ELF-1 (cell line): ENCODE measurements at places on chromosomes 7 and 10.

GRCh38 chr7:16071246-16071857 lies 350.0 kb downstream of the CRPPA start:
- peak; percentile 72 for DNase-seq

DNA sequence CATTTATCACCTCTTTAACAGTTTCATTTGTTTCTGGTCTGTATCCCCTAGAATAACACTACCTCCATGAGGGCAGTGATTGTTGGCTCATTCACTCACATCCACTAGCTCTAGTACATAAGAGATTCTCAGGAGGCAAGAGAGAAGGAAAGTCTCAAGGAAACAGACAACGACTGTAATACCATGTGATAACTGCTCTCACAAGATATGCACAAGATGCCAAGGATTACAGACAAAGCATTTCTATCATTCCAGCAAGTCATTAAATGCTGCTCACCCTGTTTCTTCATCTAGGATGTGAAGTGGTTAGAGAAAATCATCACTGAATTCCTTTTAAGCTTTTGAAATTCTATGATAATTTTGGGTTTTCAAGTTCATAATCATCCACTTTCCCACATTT lies 115.3 kb downstream of the HIBADH start:
- no peak for DNase-seq

- no peak for DNase-seq
These were observed 64.2 kb downstream of the PHYHIPL start for GRCh38 chr10:59240582-59241183.

DNA sequence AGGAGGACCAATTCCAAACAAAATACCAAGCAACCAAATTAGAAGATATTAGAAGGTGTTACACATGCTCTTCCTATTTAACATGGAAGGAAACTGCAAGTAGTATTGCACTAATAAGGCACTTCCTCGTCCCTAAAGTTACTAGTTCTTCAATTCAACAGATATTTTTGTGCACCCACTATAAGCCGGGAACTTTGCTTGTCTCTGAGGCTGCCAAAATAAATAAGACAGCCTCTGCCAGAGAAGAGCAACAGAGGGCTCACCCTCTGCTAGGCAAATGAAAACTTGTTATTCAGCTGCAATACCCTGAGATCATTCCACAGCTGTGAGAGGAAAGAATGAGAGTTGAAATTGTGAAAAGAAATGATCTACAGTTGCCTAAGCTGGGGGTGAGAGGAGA lies 37.4 kb upstream of the GSAP start:
- no peak for DNase-seq

- peak; percentile 51 for DNase-seq
These were observed 10.7 kb downstream of the EMX2 start for GRCh38 chr10:117553142-117553814.

GRCh38 chr7:157405501-157405900 lies 68.7 kb downstream of the DNAJB6 start:
- DNase-seq = no peak

DNA sequence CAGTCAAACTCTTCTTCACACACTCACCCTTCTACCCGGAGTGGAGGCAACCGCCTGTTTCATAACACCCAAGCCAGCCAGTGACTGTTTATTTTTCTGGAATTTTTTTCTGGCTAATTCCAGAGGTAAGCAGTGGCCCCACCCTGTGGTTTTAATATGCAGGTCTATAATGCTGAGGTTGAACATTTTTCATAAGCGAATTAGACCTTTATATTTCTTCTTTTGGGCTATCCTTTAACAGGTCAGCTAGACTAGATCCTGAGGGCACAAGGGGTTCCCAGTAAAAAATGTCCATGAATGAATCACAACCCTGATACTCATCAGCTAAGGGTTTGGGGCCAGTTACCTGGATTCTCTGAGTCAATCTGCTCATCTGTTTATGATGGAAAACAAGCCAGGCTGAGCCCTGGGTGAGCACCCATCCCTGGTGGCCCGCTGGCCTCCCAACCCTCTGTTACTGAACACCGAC lies 76.2 kb downstream of the GRB10 start:
- no peak for DNase-seq

DNA sequence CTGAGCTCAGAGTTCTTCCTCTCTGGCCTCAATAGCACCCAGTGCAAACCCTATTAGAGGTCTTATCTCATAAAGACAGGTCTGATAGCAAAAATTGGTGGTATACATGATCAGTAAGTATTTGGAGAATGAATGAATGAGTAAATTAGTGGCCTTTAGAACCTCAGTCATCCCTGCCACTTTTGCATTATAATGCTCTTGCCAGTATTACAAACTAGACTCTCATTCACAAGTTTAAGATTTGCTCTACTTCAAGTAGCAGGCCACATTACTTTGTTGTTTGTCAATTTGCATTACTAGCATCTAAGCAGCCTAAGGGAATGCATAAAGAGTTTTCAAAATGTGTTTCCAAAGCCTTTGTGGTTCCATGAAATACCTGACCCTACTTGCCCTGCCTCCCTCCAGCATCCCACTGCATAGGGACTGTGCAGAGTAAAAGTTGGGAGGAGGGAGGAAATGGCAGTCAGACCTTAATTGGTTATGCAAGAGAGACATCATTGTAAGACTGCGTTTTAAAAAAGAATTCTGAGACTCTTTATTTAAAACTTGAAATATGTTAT lies 21.3 kb downstream of the TSPAN12 start:
- DNase-seq = no peak

DNA sequence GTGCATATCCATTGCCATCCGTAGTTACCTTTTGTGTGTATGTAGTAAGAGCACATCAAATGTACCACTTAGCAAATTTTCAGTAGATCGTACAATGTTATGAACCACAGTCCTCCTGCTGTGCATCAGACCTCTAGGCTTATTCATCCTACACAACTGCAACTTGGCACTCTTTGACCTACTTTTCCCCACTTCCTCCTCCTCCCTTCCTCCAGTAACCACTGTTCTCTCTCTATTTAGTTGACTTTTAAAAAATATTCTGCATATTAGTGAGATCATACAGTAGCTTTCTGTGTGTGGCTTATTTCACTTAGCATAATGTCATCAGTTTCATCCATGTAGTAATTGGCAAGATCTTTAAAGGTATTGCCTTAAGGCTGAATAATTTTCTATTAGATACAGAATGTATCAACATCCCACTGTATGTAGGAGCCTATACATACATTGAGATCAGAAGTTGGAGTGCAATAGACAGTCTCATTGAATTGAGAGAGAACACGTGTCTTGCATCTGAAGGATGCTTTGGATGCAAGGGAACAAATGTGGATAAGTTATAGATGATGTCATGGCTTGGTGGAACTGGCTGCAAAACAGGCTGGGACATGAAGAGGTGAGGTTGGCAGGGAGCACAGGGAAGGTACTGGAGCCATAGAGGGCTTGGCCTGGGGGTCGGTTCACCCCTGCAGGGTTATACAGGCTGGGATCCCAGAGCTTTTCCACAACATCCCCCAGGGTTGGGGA lies 83.0 kb upstream of the FAM180A start:
- DNase-seq = no peak

- no peak for DNase-seq
These were observed 842 bp downstream of the SEMA3A start for GRCh38 chr7:84193747-84194146.
